ENCODE measurements at places on chromosomes 3 and 15. TPM values are rescaled to one million over a fixed set of nuclear protein-coding genes. Genes with fewer than 3 reads are reported as not detected.

DNA sequence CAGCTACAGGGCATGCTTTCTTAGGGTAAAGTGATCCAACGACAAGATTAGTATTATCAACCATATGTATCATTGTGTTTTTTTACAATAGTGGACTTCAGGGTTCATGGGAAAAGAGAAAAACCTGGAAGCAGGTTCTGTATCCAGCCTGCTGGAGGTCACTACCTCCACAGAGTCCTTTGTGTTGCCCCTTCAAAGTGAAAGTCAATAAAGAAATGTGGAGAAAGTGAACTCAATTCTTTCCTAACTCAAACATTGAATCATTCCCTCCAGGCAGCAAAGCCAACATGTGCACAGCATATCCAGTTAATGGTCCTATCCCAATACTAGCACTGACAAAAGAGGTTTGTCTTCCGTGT is 45.4 kb downstream of the FGF7 start:
- peak overlapping the region; percentile 4 for H3K4me3 ChIP-seq
- no peaks in the 10 kb centered on the region for H3K27me3 ChIP-seq
- peak overlapping the region; percentile 63 for H3K27ac ChIP-seq
- no peaks in the 10 kb centered on the region for H3K4me1 ChIP-seq
- no peaks in the 10 kb centered on the region for H3K36me3 ChIP-seq

GRCh38 chr3:94069194-94069813 is 6.4 kb downstream of the NSUN3 start:
- H3K27ac ChIP-seq: no peak overlapping the region
- DNase-seq: no peak
- no peaks in the 10 kb centered on the region for H3K4me1 ChIP-seq
- H3K27me3 ChIP-seq: no peaks in the 10 kb centered on the region

GRCh38 chr3:45460361-45460760 is 72.0 kb downstream of the LARS2 start:
- H3K4me3 ChIP-seq: no peak overlapping the region
- DNase-seq: no peak
- no peak overlapping the region for H3K27ac ChIP-seq
- peaks cover 62% of the 10 kb centered on the region for H3K36me3 ChIP-seq
- peaks cover 6% of the 10 kb centered on the region for H3K4me1 ChIP-seq

DNA sequence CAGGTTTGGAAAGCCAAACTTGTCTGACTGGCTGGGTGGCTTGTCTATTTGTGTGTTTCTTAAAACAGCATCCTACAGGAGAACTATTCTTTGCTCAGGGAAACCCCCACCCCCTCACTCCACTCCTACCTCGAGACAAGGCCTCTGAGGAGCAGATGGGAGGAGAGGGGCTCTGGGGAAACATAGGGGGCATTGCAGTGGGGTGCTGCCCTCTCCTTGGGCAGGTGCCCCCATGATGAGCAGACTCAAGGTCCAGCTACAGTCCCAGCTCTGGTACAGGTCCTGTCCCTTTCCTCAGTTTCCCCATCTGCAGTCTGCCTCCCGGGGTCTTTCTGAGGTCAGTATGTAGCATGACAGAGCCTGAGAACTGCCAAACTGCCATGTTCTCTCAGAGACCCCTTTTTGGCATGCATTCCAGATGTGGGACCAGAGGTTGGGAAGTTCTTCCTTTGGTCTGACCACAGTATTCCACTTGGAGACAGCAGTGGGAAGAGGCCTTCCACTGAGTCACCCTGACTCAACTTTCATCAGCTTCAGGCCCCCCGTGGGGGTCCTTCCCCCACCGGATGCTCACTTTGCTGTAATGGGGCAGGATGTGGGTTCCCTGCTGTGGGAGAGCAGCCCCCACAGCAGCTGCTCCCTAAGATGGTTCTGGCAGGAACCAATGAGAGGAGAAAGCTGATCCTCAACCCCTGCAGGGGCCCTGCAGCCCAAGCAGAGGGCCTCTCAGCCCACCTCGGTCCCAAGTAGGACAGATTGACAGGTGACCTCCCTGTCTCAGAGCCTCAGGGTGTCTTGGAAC is 32.3 kb upstream of the CYP11A1 start:
- DNase-seq: no peak
- no peak overlapping the region for H3K4me3 ChIP-seq
- peaks cover 13% of the 10 kb centered on the region for H3K4me1 ChIP-seq
- H3K27me3 ChIP-seq: no peaks in the 10 kb centered on the region

- H3K27me3 ChIP-seq: no peaks in the 10 kb centered on the region
- H3K36me3 ChIP-seq: no peaks in the 10 kb centered on the region
- no peak for DNase-seq
- H3K27ac ChIP-seq: no peak overlapping the region
- H3K4me3 ChIP-seq: no peak overlapping the region
Measured at GRCh38 chr3:140459462-140459861, 218.4 kb upstream of the TRIM42 start.

DNA sequence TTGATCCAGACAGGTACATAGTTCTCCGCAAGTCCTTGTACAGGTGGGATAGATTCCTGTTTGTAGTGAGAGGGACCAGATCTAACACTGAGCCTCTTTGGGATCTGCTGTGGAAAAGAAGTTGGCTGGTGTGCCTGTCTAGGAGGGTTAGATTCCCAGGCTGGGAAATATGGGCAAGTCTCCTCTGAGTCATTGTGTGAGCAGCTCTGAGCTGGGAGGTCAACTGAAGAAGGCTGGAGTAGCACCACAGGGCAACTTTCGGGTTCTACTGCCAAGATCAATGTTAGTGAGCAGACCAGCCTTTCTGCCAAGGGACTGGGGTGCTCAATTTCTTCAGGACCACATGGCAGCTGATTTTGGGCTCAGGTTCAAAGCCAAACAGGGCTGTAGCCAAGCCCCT is 33.4 kb downstream of the CLDN1 start:
- H3K36me3 ChIP-seq: no peaks in the 10 kb centered on the region
- H3K27ac ChIP-seq: no peak overlapping the region
- no peak for DNase-seq

The SETD5 gene
- total RNA-seq: 130 TPM

The MYEF2 gene
- total RNA-seq: 59.0 TPM

GRCh38 chr3:9130345-9131305 is 118.8 kb downstream of the SRGAP3 start:
- no peak overlapping the region for H3K4me3 ChIP-seq
- no peak overlapping the region for H3K27ac ChIP-seq
- H3K27me3 ChIP-seq: no peaks in the 10 kb centered on the region
- no peak for DNase-seq
- no peaks in the 10 kb centered on the region for H3K36me3 ChIP-seq
- H3K4me1 ChIP-seq: peaks cover 15% of the 10 kb centered on the region

DNA sequence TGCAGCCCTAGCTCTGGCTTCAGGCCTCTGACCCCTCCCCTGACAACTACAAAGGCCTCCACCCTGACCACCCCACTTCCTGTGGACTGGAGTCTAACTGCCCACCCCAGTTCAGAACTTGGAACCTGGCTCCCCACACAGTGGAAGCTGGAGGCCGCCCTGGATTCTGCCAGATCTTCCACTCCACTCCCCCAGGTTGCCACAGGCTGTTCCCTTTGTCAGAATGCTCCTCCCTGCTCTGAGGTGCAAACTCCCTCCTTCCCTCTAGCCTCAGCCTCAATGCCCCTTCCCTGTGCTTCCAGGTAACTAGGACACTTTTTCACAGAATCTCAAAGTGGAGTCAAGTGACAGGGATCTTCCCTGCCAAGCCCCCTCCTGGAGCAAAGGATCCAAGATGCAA is 62.8 kb upstream of the TMEM115 start:
- DNase-seq: no peak
- H3K4me1 ChIP-seq: no peaks in the 10 kb centered on the region
- H3K4me3 ChIP-seq: no peak overlapping the region
- no peaks in the 10 kb centered on the region for H3K27me3 ChIP-seq
- no peak overlapping the region for H3K27ac ChIP-seq

DNA sequence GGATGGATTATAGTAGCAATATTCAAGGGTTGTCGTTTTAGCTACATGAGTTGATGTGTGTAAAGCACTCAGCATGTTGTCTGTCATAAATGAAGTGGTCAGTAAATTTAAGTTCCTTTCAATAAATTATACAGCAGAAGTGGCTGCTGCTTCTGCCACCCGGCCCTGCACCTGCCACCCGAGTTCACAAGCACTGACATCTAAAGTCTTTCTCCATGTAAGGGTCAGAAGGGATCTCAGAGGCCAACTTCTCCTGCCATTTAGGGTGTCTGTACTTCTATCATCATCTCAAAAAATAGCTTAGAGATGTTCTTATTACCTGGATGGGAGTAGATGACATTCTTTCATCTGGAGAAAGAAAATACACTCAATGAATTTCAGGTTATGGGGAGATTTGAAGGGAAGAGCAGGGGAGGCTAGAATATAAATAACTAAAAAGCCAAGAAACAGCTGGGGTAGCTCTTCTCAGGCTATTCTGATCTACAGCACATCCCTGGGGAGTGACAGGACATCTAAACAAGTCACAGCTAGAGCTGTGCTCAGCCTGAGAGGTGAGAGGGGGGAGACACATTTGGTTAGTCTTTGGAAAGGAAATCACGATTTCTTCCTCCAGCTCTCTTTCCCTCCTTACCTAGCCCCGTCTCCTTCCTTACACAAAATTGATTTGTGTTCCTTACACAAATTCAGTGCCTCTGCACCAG is 8.0 kb downstream of the GCSAM start:
- H3K4me3 ChIP-seq: no peak overlapping the region
- H3K4me1 ChIP-seq: peaks cover 19% of the 10 kb centered on the region
- no peak for DNase-seq
- no peaks in the 10 kb centered on the region for H3K27me3 ChIP-seq
- no peaks in the 10 kb centered on the region for H3K36me3 ChIP-seq

The PDE8A gene
- 49.4 TPM for total RNA-seq

DNA sequence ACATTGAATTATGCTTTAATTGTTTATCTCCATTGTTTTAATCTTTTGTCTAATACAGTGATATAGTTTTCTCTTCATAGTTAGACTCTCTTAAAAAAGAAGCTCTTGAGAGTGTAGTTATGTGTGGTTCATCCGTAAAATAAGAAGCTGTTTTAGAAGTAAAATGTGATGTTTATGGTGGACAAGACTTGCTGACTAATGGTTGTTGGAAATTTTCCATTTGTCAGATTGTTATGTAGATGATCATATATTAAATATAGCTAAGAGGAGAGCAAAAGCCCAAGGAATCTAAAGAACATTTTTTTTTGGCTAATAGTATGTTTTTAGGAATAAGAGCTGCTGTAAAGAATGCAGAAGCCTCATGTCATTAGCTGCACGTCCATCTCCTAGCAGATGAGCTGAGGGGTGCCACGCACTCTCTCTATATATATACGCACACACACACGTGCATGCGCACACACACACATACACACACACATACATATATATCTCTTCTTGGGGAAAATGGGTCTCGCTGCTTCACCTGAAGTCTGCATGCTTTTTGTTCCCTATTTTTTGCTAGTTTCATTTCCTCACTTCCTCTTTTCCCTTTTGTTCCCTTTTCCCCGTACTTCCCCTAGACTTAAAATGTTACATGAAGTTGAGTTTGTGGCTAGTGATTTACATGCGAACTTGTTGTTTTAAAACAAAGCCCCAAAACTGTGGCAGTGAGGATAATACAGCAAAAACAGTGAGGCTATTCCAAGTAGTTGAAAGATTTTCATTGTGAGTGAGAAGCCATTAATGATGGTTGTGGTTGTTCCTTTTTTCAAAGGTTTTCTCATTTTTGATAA is 107.8 kb downstream of the MBNL1 start:
- no peaks in the 10 kb centered on the region for H3K27me3 ChIP-seq
- H3K27ac ChIP-seq: peak overlapping the region; percentile 84
- no peak for DNase-seq
- H3K36me3 ChIP-seq: no peaks in the 10 kb centered on the region
- no peak overlapping the region for H3K4me3 ChIP-seq

DNA sequence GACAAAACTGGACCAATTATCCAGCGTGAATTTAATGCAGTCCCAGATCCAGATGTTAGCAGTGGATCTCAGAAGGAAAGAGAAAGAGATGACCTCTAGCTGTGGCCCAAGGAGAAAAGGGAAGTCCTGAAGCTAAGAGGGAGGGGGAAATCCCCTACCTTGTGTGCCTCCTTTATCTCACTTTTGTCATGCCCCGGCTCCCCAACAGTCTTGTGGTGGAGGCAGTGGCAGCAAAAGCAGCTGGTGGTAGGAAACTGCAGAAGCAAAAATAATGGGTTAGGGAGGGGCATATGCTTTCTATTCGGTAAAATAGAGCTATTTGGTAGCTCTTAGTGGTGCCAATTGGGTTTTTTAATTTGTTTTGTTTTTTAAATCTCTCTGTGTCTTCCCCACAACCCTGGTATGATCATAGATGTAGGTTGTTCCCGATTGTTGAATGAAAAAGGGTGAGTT is 56.5 kb downstream of the MCTP2 start:
- H3K36me3 ChIP-seq: no peaks in the 10 kb centered on the region
- no peak for DNase-seq
- no peak overlapping the region for H3K27ac ChIP-seq
- H3K27me3 ChIP-seq: no peaks in the 10 kb centered on the region
- H3K4me1 ChIP-seq: peaks cover 4% of the 10 kb centered on the region
- no peak overlapping the region for H3K4me3 ChIP-seq

All from tibial nerve (tissue), 4 donors.